ENCODE measurements at places on chromosomes 4 and X.
A peak's percentile ranks its signal among the peaks of the same experiment; 100 is the strongest.

DNA sequence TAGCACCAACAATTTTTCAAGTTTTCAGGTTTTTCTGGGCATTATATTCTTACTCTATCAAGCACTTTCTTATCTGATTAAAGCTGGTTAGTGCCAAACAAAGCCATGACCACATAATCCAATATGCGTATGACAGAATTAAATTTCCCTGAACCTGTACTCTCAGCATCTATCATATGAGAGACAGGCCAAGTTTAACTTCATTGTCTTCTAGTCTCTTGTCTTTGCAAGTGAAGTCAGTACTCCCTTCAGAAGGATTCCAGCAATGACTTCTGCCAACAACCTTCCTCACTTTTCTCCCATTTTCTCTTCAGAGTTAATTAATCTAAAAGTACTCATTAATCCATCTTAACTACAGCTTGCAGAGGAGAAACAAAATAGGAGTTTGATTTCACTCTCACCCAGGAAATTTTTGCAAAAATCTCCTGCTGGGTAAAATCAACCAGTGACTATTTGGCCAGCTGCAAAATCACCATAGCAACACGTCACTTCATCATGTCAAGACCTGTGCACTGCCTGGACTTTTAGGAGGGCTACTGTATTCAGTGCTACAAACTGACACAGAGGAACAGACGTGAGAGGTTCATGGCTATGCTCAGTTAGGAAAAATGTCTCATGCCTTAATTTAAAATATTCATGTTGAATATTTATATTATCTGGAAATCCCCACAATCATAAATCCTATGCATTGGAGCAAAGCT is 208.4 kb downstream of the ANTXR2 start:
- no peak for DNase-seq

DNA sequence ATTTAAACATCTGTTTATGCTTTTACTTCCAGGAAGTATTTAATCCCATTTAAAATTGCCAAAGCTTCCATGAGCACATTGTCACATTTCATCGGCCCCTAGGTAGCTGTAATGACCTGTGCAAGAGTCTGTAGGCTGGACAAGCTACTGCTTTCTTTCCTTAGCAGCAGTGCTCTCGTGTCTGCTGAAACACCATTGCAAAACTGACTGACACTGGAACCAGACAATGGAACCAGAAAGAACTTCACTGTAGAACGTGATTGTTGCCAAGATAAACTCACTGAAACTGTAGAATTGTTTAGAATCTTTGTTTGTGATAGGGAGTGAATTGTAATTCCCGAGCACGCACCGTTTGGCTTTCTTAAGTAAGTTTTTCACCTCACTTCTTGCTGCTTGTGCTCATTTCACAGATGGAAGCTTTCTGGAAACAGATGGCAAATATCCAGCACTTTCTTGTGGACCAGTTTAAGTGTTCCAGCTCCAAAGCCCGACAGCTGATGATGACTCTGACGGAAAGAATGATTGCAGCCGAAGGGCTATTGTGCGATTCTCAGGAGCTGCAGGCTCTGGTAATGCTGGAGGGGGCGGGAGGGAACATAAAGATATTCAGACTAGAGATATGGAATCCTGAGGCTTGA is 36.9 kb downstream of the EVC start:
- DNase-seq = no peak

DNA sequence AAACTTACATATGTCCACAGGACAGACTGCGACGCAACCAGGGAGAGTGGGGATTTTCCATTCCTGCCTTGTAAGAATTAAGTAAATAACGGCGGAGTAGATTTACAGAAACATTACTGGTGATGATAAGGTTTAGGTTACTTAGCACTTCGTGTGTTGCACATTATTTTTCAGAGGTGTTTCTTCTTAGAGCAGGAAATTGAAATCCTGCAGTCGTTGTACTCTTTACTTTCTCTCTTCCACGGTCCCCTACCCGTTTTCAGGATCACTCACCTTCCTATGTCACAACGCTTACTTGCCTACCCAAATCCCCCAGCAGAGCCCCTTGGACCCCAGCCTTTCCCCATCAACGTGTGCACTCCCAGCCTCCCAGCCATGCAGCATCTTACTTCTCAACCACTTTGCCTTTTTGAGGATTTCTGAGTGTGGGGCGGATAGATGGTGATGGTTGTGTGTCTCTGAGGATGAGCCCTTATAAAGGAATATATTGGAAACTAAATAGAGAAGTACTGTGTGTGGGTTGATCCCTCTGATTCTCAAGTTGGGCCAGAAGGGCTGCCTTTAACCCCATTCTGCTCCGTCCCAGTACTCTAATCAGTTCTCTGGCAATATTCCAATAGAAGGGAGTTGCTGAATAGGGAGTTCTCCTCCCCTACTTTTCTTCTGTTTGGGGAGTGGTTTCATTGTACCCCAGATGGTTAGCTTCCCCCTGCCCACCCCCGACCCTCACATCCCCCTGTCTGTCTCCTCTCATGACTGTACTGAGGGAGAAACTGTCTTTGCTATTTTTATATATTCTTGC is 1.6 kb downstream of the MID2 start:
- no peak for DNase-seq

DNA sequence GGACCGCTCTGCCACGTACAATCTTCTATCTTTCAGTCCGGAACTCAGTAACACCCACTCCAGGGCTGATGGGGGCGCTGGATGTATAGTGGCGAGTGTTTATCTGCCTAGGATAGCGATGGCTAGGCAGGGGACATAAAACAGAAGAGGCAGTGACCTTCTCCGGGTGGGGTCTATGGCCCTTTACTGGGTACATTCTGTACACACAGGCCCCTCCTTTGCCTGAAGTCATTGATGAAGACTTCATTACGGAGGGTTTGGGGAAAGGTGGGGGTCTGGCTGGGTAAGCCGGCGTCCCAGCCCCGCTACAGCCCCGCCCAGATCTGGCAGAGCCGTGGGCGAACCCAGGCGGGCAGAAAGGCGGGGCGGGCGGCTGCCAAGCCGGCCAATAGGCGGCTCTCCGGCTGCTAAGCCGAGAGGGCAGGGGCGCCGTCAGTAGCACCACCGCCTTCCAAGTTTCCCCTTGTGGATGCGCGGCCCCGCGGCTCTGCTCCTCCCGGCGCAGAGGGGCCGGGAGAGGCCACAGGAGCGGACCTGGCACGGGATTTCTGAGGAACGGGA is at the start of gene CHST7:
CHST7 (plus strand) TSS at position 435 of the 561 bp plus-strand sequence. CDS start 167 bp downstream, outside the sequence.
- DNase-seq = peak; percentile 64

GRCh38 chr4:61919561-61919960 is 719.4 kb downstream of the ADGRL3 start:
- no peak for DNase-seq

DNA sequence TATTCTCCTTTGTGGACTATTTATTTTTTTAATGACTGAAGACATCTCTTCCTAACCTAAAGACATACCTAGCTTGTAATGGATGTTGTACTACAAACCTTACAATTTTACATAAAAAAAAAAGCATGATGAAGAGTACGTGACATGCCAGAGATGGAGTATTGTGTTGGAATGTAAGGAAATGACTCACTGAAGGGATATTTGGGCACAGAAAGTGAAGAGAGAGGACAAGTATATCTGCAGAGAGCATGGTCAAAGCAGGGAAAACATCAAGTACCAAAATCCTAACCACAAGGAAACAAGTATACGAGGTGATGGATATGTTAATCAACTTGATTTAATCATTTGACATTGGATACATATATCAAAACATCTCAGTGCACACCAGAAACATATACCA is 1051.4 kb upstream of the PRKX start:
- DNase-seq = no peak

- DNase-seq = no peak
Observed at GRCh38 chr4:58983887-58984286, 1873.7 kb upstream of the IGFBP7 start.

DNA sequence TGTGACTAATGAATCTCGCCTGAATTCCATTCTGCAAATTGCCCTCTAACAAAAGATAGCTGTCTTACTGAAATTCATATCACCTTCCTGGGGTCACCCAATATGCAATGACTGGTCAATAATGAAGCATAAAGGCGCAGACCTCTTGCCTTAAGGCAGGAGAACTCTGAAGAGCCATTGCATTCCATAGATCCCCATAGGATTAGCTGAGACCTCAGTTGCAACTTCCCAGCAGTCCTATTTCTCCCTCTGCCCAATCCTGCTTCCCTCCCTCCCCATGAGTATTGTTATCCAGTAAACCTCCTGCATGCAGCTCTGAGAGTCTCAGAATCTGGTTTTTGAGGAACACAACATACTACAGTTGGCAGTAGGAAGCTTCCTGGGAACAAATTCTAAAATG is 396.5 kb downstream of the DCAF12L2 start:
- DNase-seq = no peak

GRCh38 chrX:97841544-97842179 is 958.0 kb downstream of the RPA4 start:
- no peak for DNase-seq

DNA sequence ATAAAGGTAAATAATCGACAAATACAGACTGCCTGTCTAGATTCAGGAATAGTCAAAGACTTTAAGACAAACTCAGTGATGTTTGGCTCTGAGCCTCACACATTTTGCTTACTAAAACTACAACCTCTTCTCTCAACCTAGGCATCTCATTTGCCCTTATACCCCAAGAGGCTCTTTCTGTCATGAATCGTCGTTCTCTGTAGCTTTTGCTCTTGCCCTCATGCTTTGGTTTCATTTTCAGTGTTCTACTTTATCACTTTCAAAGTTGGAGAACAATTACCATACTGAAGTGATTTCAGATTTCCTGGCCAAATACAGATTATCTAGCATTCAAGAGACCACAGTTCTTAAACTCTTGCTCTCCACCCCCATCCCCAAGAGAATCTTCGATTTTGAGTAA is 114.1 kb upstream of the RAP2C start:
- DNase-seq = no peak

DNA sequence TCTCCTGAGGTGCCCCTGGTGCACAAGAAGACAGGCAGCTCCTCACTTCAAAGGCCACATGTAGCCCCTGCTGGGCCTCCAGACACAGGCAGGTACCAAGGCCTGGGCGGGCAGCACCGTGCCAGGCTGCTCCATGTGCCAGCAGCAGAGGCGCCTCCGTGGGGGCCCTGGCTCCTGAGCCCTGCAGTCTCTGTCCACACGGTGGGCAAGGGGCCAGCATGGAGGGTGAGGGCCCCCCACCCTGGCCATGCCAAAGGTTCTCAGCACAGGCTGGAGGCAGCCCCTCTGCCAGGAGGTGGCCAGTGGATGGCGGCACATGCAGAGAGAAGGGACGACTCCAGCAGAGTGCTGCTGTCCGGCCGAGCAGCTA is 72.6 kb downstream of the FAM53A start:
- DNase-seq = no peak

DNA sequence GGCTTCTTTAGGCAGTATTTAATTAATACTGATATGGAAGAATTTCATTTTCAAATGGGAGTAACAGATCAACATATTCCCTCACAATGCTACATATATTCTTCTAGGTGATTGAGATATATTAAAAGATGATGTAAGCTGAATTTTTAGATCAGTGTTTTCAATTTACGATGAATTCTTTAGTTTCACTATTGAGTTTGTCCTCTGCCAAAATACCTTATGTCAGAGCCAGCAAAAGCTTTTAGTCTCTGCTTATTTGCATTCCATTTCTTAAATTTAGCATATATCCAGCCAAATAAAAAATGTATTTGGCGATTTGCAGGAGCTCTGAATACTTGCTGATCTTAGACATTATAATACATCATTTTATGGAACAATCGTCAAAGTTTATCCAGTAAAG is 144.3 kb downstream of the MOSPD2 start:
- no peak for DNase-seq

GRCh38 chr4:24777536-24778463 is 17.6 kb upstream of the SOD3 start:
- DNase-seq = no peak

DNA sequence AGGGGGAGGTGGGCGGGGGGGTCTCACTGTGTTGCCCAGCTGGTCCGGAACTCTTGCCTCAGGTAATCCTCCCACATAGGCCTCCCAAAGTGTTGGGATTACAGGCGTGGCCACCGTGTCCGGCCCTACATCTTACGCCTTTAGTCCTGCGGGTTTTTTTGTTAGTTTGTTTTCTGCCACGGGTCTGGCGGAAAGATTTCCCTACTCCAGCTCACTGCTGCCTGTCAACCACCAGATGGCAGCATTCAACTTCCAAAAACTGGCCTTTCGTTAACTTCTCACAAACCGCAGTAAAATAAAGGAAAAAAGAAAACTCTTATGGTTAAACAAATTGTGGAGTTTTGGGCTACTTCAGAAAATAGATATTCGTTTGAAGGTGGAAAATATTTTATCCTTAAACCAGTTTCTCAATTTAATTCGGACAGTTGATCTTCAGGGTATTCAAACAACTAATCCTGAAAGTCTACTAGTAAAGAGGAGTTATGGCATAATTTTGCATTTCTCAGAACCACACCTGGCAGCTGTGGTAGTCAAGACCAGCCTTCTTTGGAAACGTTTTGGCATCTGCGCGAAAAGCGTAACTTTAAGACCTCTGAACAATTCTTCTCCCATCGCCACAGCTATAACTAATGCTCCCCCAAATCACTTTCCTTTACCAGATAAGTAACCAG is 41.1 kb downstream of the LUZP4 start:
- DNase-seq = peak; percentile 3

GRCh38 chr4:155207534-155208257 is 740 bp upstream of the NPY2R start:
- DNase-seq = no peak
